Esophagus squamous epithelium (tissue), 5 donors: ENCODE measurements at places on chromosomes 4 and X. TPM values are rescaled to one million over a fixed set of nuclear protein-coding genes. Genes with fewer than 3 reads are reported as not detected.

DNA sequence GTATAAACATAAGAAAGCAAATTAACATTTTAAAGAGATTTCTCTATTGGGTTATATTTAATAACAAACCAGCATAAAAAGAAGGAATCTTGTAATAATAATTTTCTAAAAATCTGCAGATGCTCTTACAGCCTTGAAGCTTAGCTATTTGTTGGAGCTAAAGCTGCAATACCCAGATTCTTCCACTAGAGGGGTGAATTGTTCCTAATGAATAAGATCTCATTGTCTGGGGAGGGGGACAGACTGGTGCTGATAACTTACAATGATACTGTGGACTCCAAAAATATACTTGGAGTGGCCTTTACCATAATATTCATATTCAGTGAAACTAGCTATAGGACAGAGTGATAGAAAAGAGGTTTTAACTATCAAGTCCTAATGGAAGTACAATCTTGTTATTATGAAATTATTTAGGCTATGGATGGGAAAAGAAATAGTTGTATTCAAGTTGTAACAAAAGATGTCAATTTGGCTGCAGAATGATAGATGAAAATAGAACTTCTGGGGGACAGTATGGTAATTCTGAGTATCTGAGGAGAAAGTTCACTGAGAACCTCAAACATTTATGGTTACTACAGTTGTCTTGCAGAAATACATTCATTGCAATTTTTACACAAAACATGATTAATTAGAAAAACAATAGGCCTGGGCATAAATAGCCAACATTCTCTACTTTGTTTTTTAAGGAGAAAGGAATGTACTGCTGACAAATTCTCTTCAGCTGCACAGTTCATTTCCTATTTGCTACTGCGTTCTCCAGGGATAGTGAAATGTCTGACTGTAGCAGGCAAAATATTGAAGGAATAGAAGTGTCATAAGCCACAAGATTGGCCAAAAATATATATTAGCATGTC is 443.3 kb downstream of the GBA3 start:
- H3K27ac ChIP-seq = no peak overlapping the region
- DNase-seq = no peak
- H3K36me3 ChIP-seq = no peaks in the 10 kb centered on the region
- H3K4me1 ChIP-seq = no peaks in the 10 kb centered on the region
- H3K4me3 ChIP-seq = no peak overlapping the region
- no peaks in the 10 kb centered on the region for H3K27me3 ChIP-seq

- H3K27ac ChIP-seq = no peak overlapping the region
- no peak for DNase-seq
- H3K27me3 ChIP-seq = no peaks in the 10 kb centered on the region
- H3K4me3 ChIP-seq = no peak overlapping the region
- no peaks in the 10 kb centered on the region for H3K36me3 ChIP-seq
These were observed 11.9 kb downstream of the HSD17B13 start for GRCh38 chr4:87310691-87311335.

DNA sequence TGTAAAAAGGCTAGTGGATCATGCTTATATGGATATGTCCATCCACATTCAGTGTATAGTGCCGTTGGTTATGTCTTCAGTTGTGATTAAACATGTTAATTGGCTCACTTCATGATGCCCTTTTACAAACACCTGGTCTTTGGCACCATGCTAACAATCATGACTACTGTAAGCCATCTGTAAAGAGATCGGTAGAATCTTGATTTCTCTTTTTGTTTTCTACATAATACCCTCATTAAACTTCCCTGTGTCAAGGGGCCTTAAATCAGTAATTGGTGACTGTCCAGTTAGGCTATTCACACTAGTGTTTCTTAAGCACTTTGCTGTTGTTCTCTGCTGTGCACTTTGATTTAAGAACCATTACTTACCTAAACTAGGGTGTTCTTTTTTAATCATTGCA is 475.2 kb downstream of the RPA4 start:
- H3K27ac ChIP-seq = no peak overlapping the region
- no peak for DNase-seq
- H3K4me1 ChIP-seq = no peaks in the 10 kb centered on the region
- H3K4me3 ChIP-seq = no peak overlapping the region
- no peaks in the 10 kb centered on the region for H3K27me3 ChIP-seq

- no peaks in the 10 kb centered on the region for H3K36me3 ChIP-seq
- no peaks in the 10 kb centered on the region for H3K4me1 ChIP-seq
- peak overlapping the region; percentile 56 for H3K4me3 ChIP-seq
- peak overlapping the region; percentile 62 for H3K27ac ChIP-seq
- no peak for DNase-seq
- no peaks in the 10 kb centered on the region for H3K27me3 ChIP-seq
These were observed 80.8 kb downstream of the HMGN5 start for GRCh38 chrX:81120936-81121371.

- H3K4me3 ChIP-seq = no peak overlapping the region
- no peaks in the 10 kb centered on the region for H3K4me1 ChIP-seq
- no peak overlapping the region for H3K27ac ChIP-seq
- no peak for DNase-seq
These were observed 1168.8 kb upstream of the AGA start for GRCh38 chr4:178611062-178611461.

DNA sequence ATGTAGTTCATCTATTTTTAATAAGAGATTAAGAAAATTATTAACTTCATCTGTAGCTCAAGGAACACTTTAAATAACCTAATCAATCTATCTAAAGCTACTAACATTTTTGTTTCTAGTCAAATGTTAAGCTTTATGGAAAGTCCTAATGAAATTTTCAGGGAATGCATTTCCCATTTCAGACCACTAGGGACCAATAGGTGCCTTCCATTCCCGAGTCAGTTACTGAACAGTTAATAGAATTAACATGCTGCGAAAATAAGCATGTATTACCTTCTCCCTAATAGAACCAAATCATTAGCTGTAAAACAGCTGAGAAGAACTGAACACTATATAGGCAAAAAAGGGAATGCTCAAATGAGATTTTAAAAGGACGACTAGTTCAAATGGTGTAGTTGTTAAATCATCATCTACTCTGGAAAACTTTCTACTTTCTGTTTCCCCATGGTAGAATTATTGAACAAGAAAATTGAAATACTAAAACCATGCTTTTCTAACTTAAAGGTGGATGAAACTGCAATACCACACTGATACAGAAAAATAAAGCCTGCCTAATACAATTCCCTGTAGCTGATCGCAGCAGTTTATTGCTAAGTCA is 22.5 kb downstream of the STX18 start:
- no peaks in the 10 kb centered on the region for H3K27me3 ChIP-seq
- H3K4me1 ChIP-seq = no peaks in the 10 kb centered on the region
- DNase-seq = no peak

DNA sequence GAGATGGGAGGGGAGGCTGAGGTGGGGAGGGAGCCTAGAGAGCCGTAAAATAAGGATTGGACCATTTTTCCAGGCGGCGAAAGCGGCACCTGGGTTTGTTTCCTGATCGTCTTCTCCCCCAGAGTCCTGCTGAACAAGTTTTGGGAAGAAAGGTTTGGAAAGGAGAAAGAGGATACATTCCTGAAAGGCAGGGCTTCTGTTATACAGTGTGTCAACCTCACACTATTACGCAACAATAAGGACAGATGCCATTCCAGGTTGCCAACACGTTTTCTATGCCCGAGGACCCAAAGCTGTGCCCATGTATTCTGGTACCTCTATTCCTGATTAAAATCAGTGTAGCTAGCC is 658 bp downstream of the SCOC start:
- peak overlapping the region; percentile 91 for H3K27ac ChIP-seq
- no peak for DNase-seq
- H3K27me3 ChIP-seq = no peaks in the 10 kb centered on the region
- peak overlapping the region; percentile 96 for H3K4me3 ChIP-seq
- H3K36me3 ChIP-seq = no peaks in the 10 kb centered on the region
- H3K4me1 ChIP-seq = peaks cover 13% of the 10 kb centered on the region

DNA sequence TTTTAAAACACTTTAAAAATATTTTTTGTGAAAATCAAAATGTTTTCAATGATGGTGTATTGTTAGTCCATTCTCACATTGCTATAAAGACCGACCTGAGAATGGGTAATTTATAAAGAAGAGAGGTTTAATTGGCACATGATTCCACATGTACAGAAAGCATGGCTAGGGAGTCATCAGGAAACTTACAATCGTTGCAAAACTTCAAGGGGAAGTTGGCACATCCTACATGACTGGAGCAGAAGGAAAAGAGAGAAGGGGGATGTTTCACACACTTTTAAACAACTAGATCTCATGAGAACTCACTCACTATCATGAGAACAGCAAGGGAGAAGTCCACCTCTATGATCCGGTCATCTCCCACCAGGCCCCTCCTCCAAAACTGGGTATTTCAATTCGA is 110.7 kb downstream of the TMEM47 start:
- no peaks in the 10 kb centered on the region for H3K36me3 ChIP-seq
- H3K27me3 ChIP-seq = no peaks in the 10 kb centered on the region
- H3K27ac ChIP-seq = no peak overlapping the region

DNA sequence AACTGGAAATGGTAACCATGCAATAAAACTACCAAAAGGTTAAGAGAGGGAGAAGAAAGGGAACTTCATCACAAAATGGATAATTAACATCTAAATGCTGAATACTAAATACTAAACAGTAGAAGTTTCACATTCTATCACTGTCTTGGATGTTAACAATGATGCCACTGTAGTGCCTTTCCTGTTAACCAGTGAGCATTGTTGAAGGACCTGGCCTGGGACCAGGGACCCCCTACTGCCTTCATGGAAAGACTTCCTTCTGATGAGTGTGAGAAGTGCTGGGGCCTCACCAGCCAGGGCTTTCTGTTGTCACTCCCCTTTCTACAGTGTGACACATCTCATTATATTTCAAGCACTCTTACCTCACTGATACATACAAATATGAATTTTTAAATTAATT is 739.3 kb upstream of the FTHL17 start:
- H3K4me3 ChIP-seq = no peak overlapping the region
- no peaks in the 10 kb centered on the region for H3K36me3 ChIP-seq
- H3K27ac ChIP-seq = no peak overlapping the region
- H3K27me3 ChIP-seq = no peaks in the 10 kb centered on the region

- no peak for DNase-seq
- peak overlapping the region; percentile 59 for H3K27ac ChIP-seq
- H3K36me3 ChIP-seq = no peaks in the 10 kb centered on the region
- no peak overlapping the region for H3K4me3 ChIP-seq
- no peaks in the 10 kb centered on the region for H3K4me1 ChIP-seq
These were observed 364.9 kb downstream of the ZNF674 start for GRCh38 chrX:46180258-46180687.

GRCh38 chr4:1641671-1642070 is 42.4 kb downstream of the FAM53A start:
- H3K4me1 ChIP-seq = peaks cover 14% of the 10 kb centered on the region
- DNase-seq = no peak
- no peaks in the 10 kb centered on the region for H3K36me3 ChIP-seq
- no peak overlapping the region for H3K27ac ChIP-seq
- no peaks in the 10 kb centered on the region for H3K27me3 ChIP-seq
- no peak overlapping the region for H3K4me3 ChIP-seq

- no peaks in the 10 kb centered on the region for H3K4me1 ChIP-seq
- DNase-seq = no peak
- no peaks in the 10 kb centered on the region for H3K36me3 ChIP-seq
- H3K4me3 ChIP-seq = no peak overlapping the region
- no peaks in the 10 kb centered on the region for H3K27me3 ChIP-seq
These were observed 51.1 kb upstream of the UNC5C start for GRCh38 chr4:95599777-95600400.

- H3K27ac ChIP-seq = no peak overlapping the region
- H3K4me3 ChIP-seq = no peak overlapping the region
- no peaks in the 10 kb centered on the region for H3K36me3 ChIP-seq
- H3K4me1 ChIP-seq = no peaks in the 10 kb centered on the region
- no peak for DNase-seq
- H3K27me3 ChIP-seq = no peaks in the 10 kb centered on the region
These were observed 212.7 kb downstream of the KCNIP4 start for GRCh38 chr4:21735866-21736265.

- no peak for DNase-seq
- no peaks in the 10 kb centered on the region for H3K27me3 ChIP-seq
- H3K27ac ChIP-seq = no peak overlapping the region
- no peaks in the 10 kb centered on the region for H3K36me3 ChIP-seq
These were observed 8.3 kb downstream of the KLHL13 start for GRCh38 chrX:118108304-118108703.

- H3K4me3 ChIP-seq = no peak overlapping the region
- peaks cover 24% of the 10 kb centered on the region for H3K4me1 ChIP-seq
- H3K36me3 ChIP-seq = no peaks in the 10 kb centered on the region
- DNase-seq = no peak
These were observed 390.3 kb downstream of the SPRY1 start for GRCh38 chr4:123786920-123787319.

DNA sequence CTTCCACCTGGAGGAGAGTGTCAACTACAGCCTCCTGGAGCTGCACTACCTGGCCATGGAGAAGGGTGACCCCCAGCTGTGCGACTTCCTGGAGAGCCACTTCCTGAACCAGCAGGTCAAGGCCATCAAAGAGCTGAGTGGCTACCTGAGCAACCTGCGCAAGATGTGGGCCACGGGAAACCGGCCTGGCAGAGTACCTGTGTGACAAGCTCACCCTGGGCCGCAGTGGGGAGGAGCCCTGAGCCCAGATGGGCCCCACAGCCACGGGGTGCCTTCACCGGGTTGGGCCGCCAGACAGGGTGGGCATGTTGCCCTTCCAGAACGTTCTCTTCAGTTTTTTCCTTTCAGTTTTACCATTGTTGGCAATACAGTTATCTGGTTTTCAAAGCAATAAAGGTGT is 15.2 kb upstream of the FAM47A start:
- no peak overlapping the region for H3K27ac ChIP-seq
- no peak overlapping the region for H3K4me3 ChIP-seq
- no peaks in the 10 kb centered on the region for H3K27me3 ChIP-seq
- no peak for DNase-seq

DNA sequence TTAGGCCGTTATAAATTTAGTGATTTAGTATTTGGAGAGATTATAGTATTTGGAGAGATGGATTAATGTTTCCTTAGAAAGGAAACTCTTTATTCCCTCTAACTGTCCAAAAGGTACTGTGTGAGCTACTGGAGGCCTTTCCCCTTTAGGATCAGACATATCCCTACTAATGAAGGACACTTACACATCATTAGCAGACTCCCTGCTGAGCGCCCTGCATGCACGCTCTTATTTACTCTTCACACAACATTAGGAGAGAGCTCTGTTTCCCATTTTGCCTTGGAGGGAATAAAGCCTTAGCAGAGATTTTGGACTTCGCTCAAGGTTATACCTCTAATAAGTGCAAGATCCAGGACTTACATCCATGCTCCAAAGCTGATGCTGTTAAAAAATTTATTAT is 17.8 kb upstream of the STOX2 start:
- no peak overlapping the region for H3K27ac ChIP-seq
- no peak overlapping the region for H3K4me3 ChIP-seq
- DNase-seq = no peak
- no peaks in the 10 kb centered on the region for H3K4me1 ChIP-seq
- H3K36me3 ChIP-seq = no peaks in the 10 kb centered on the region

- H3K27me3 ChIP-seq = no peaks in the 10 kb centered on the region
- no peaks in the 10 kb centered on the region for H3K4me1 ChIP-seq
- no peak for DNase-seq
- H3K36me3 ChIP-seq = peaks cover 29% of the 10 kb centered on the region
- H3K4me3 ChIP-seq = no peak overlapping the region
These were observed 52.8 kb upstream of the RHOH start for GRCh38 chr4:40143926-40144508.

TMEM47 gene
- 11.5 TPM for total RNA-seq

GSX2 gene
- total RNA-seq = not detected

PARM1 gene
- total RNA-seq = 10.3 TPM

SLC49A3 gene
- 6.5 TPM for total RNA-seq

TMEM35A gene
- total RNA-seq = 0.42 TPM

CYSLTR1 gene
- total RNA-seq = 0.26 TPM

GPM6B gene
- 7.4 TPM for total RNA-seq

SPRY1 gene
- total RNA-seq = 31.7 TPM

RAB40A gene
- total RNA-seq = 14.1 TPM

GPRIN3 gene
- 4.2 TPM for total RNA-seq

PPP2R2C gene
- 26.9 TPM for total RNA-seq

ETDA gene
- total RNA-seq = not detected

CLRN2 gene
- not detected for total RNA-seq

GPC3 gene
- total RNA-seq = 1.7 TPM

MGARP gene
- total RNA-seq = not detected

PNMA6A gene
- not detected for total RNA-seq
